Activated CD8-positive, alpha-beta T cell treated with anti-CD3 and anti-CD28 coated beads, Interleukin-2, amount 10 ng/mL, durations not matched to agents 7 days and 5 days (primary cell): ENCODE measurements at places on chromosomes 3 and 15. TPM values are rescaled to one million over a fixed set of nuclear protein-coding genes. Genes with fewer than 3 reads are reported as not detected.

Gene PLA2G4F
- total RNA-seq: not detected

Gene OCA2
- not detected for total RNA-seq

GRCh38 chr15:42392309-42393024 lies 33.2 kb downstream of the CAPN3 start:
- no peak for DNase-seq

Gene FGD5
- total RNA-seq: 0.32 TPM

- DNase-seq: no peak
Measured at GRCh38 chr3:154778057-154778456, 302.1 kb upstream of the MME start.

Gene IGSF10
- total RNA-seq: not detected
